ENCODE measurements at places on chromosomes 1 and 21. TPM values are rescaled to one million over a fixed set of nuclear protein-coding genes. Genes with fewer than 3 reads are reported as not detected.

The STUM gene
- not detected for total RNA-seq

GRCh38 chr1:111553196-111553595 is 49.8 kb upstream of the ADORA3 start:
- H3K36me3 ChIP-seq, result no peaks in the 10 kb centered on the region
- H3K4me1 ChIP-seq, result no peaks in the 10 kb centered on the region
- DNase-seq, result no peak

The SEC16B gene
- not detected for total RNA-seq

GRCh38 chr21:17799414-17800164 is 19.6 kb downstream of the C21orf91 start:
- no peaks in the 10 kb centered on the region for H3K27me3 ChIP-seq
- H3K4me3 ChIP-seq, result no peak overlapping the region
- peak; percentile 68 for DNase-seq

The HENMT1 gene
- 26.9 TPM for total RNA-seq

GRCh38 chr1:175167861-175168260 is 24.7 kb downstream of the KIAA0040 start:
- DNase-seq, result no peak
- peaks cover 50% of the 10 kb centered on the region for H3K36me3 ChIP-seq
- no peak overlapping the region for H3K27ac ChIP-seq
- no peak overlapping the region for H3K4me3 ChIP-seq
- H3K27me3 ChIP-seq, result no peaks in the 10 kb centered on the region

The LCE1D gene
- not detected for total RNA-seq

DNA sequence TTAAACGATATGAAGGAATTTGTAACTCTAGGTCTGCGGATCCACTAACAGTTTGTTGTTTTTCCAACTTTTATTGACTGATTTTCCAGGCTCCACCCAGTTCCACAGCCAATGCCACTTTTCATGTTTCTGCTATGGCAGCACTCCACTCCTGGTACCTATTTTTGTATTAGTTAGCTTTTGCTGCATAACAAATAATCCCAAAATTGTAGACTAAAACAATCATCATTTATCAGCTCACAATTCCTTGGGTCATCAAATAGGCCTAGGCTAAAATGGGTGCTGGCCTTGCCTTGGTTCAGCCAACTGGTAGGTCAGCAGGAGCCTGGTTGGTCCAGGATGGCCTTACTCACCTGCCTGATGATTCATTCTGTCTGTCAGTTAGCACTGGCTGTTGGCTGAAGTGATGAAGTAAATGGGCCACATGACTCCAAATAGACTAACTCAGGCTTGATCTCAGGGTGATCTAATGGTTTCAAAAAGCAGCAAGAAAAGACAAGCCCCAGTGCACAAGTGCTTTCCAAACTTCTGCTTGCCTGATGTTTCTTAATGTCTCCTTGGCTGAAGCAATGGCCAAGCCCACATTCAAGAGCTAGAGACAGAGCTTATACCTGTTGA is 3.2 kb upstream of the C8B start:
- H3K36me3 ChIP-seq, result no peaks in the 10 kb centered on the region
- peaks cover 3% of the 10 kb centered on the region for H3K4me1 ChIP-seq
- DNase-seq, result no peak
- H3K4me3 ChIP-seq, result no peak overlapping the region

The KCNK1 gene
- total RNA-seq, result not detected

GRCh38 chr1:114152508-114153260 is 985 bp downstream of the SYT6 start:
- H3K4me1 ChIP-seq, result peaks cover 27% of the 10 kb centered on the region
- peak overlapping the region; percentile 16 for H3K4me3 ChIP-seq
- no peaks in the 10 kb centered on the region for H3K36me3 ChIP-seq
- peaks cover 47% of the 10 kb centered on the region for H3K27me3 ChIP-seq
- H3K27ac ChIP-seq, result no peak overlapping the region
- DNase-seq, result peak; percentile 29

- H3K36me3 ChIP-seq, result no peaks in the 10 kb centered on the region
- H3K27me3 ChIP-seq, result no peaks in the 10 kb centered on the region
- H3K4me1 ChIP-seq, result peaks cover 4% of the 10 kb centered on the region
- no peak for DNase-seq
- H3K4me3 ChIP-seq, result no peak overlapping the region
- H3K27ac ChIP-seq, result no peak overlapping the region
Observed at GRCh38 chr1:35935442-35936388, 4.8 kb downstream of the AGO3 start.

- no peak overlapping the region for H3K4me3 ChIP-seq
- H3K27ac ChIP-seq, result no peak overlapping the region
- no peaks in the 10 kb centered on the region for H3K27me3 ChIP-seq
- no peaks in the 10 kb centered on the region for H3K36me3 ChIP-seq
- no peak for DNase-seq
- peaks cover 12% of the 10 kb centered on the region for H3K4me1 ChIP-seq
Observed at GRCh38 chr1:2431103-2431502, 18.7 kb upstream of the PEX10 start.

DNA sequence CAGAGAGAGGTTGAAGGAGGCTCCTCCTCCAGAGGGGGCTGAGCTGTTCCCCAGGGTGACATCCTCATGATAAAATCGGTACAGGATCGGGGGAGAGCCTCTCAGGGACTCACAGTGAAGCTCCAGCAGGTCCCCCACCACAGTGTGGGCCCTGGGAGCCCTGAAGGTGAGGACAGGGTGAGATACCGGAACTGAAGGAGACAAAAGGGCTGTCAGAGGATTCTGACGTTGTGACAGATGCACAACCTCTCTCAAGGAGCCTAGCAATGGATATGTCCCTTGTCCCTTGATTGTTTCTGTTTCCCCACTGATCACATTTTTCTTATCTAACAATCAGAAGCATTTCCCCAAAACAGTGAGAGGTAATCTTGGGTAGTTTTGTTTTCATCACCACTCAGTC is 5.2 kb downstream of the FCRL3 start:
- H3K4me3 ChIP-seq, result no peak overlapping the region
- DNase-seq, result no peak
- H3K4me1 ChIP-seq, result peaks cover 60% of the 10 kb centered on the region
- no peaks in the 10 kb centered on the region for H3K27me3 ChIP-seq
- H3K27ac ChIP-seq, result peak overlapping the region; percentile 63
- H3K36me3 ChIP-seq, result peaks cover 15% of the 10 kb centered on the region

The CBS gene
- not detected for total RNA-seq

DNA sequence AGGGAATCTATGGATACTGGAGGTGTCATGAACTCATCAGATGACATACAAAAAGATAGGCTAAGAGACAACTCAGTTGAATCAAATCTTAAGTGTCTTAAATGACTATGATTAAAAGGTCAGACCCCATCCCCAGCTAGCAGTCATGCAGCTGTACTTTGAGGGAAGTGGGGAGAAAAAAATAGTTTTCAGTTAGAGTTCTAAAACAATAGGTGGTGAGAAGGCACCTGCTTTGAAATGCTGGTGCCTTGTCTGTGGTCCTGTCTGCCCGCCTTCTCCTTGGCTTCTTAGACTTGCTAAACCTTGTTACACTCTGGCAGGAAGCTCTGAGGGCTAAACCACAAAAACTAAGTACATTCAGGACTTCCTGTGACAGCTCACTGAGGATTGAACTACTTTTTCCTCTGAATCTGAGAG is 15.3 kb downstream of the CD2 start:
- H3K27ac ChIP-seq, result peak overlapping the region; percentile 78
- H3K4me1 ChIP-seq, result peaks cover 69% of the 10 kb centered on the region
- peak; percentile 92 for DNase-seq
- H3K27me3 ChIP-seq, result no peaks in the 10 kb centered on the region
- H3K4me3 ChIP-seq, result no peak overlapping the region

The TUFT1 gene
- total RNA-seq, result 4.6 TPM

GRCh38 chr1:207847116-207847515 is 63.8 kb downstream of the CD34 start:
- H3K27ac ChIP-seq, result no peak overlapping the region
- DNase-seq, result no peak
- H3K27me3 ChIP-seq, result no peaks in the 10 kb centered on the region
- H3K4me1 ChIP-seq, result peaks cover 42% of the 10 kb centered on the region
- H3K36me3 ChIP-seq, result peaks cover 10% of the 10 kb centered on the region

GRCh38 chr1:233025567-233025966 is 75.2 kb downstream of the NTPCR start:
- no peak for DNase-seq
- H3K27ac ChIP-seq, result no peak overlapping the region

- H3K4me3 ChIP-seq, result peak overlapping the region; percentile 11
- H3K27me3 ChIP-seq, result no peaks in the 10 kb centered on the region
- no peak for DNase-seq
- peaks cover 56% of the 10 kb centered on the region for H3K4me1 ChIP-seq
Observed at GRCh38 chr1:19391596-19391981, 79.5 kb downstream of the SLC66A1 start.

The TNFRSF25 gene
- 14.5 TPM for total RNA-seq

GRCh38 chr21:45891388-45892155 is 90.0 kb upstream of the COL6A1 start:
- no peaks in the 10 kb centered on the region for H3K27me3 ChIP-seq
- peaks cover 30% of the 10 kb centered on the region for H3K4me1 ChIP-seq
- no peak overlapping the region for H3K4me3 ChIP-seq

GRCh38 chr1:3656450-3657095 is 4.3 kb downstream of the TP73 start:
- no peak overlapping the region for H3K27ac ChIP-seq
- H3K27me3 ChIP-seq, result peaks cover 10% of the 10 kb centered on the region
- H3K4me1 ChIP-seq, result peaks cover 10% of the 10 kb centered on the region

GRCh38 chr1:31549809-31550620 is 26.3 kb upstream of the TINAGL1 start:
- H3K4me1 ChIP-seq, result peaks cover 10% of the 10 kb centered on the region
- no peaks in the 10 kb centered on the region for H3K27me3 ChIP-seq
- H3K36me3 ChIP-seq, result no peaks in the 10 kb centered on the region
- H3K4me3 ChIP-seq, result no peak overlapping the region

- DNase-seq, result no peak
Observed at GRCh38 chr1:190001187-190001586, 476.5 kb downstream of the BRINP3 start.

DNA sequence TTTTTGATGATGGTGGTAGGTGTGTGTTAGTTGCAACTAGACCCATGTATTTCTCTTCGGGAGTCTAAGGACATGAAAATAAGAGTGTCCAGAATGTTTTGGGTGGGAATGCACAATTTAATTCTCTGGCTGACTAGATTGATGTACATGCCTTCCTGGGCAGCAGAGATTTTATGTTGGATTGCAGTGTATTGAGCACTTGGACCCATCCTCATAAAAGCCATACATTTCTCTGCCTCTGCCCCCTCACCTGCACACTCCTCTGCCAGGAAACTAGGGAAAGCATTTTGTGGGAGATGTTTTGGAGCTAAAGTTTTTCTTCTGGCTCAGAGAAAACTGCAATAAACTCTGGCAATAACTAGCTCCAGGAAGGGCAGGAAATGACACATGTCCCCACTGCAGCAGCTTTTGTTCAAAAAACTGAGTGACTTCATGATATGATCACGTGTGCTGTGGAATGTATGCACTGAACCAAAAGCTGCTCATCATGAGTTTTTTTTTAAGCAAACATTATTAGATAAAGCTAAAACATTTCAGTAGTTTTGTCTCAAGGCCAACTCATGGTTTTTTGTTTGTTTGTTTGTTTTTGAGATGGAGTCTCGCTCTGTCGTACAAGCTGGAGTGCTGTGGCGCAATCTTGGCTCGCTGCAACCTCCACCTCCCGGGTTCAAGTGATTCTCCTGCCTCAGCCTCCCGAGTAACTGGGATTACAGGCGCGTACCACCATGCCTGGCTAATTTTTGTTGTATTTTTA is 17.6 kb downstream of the RIT1 start:
- peak; percentile 67 for DNase-seq
- no peak overlapping the region for H3K27ac ChIP-seq
- H3K36me3 ChIP-seq, result peaks cover 14% of the 10 kb centered on the region
- peaks cover 3% of the 10 kb centered on the region for H3K4me1 ChIP-seq
- H3K27me3 ChIP-seq, result no peaks in the 10 kb centered on the region

The PLA2G5 gene
- total RNA-seq, result not detected

DNA sequence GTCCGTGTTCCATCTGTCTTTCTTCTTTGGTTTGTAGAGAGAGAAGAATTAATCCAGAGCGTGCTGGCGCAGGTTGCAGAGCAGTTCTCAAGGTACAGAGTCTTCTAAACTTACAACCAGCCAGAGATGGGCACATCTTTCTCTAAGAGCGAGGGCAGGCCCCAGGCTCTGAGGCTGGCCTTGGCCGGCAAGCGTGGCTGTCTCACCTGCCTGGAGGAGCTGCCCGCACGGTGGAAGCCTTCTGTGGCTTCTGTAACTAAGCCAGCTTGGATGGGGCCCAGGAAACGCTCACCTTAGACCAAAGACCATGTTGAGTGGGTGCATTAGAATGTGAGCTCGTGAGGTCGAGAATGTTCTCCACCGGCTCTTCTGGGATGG is 78.6 kb downstream of the PDE9A start:
- H3K27me3 ChIP-seq, result no peaks in the 10 kb centered on the region
- peaks cover 11% of the 10 kb centered on the region for H3K4me1 ChIP-seq
- no peak for DNase-seq
- H3K4me3 ChIP-seq, result no peak overlapping the region
- no peak overlapping the region for H3K27ac ChIP-seq

DNA sequence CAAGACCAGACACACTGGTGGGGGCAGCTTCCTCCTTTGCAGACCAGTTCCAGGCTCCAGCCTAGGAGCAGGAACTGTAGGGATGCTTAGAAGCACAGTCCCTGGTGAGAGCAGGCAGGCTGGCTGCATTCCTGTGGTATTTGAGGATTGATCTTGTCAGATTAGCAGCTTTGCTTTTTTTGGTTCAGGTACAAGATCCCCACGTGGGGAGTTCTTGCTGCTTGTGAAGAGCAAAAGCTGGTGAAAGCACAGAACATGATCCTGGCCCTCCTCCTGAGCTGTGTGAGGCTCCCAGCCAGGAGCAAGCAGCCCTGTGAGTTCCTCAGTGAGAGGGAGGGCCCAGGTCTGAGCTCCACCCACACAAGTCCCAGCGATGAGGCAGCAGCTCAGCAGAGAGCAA is 75.3 kb upstream of the ARTN start:
- peaks cover 8% of the 10 kb centered on the region for H3K4me1 ChIP-seq
- no peak for DNase-seq
- H3K27ac ChIP-seq, result no peak overlapping the region
- H3K36me3 ChIP-seq, result peaks cover 6% of the 10 kb centered on the region
- H3K4me3 ChIP-seq, result no peak overlapping the region
- no peaks in the 10 kb centered on the region for H3K27me3 ChIP-seq

- no peak for DNase-seq
- no peak overlapping the region for H3K4me3 ChIP-seq
- no peak overlapping the region for H3K27ac ChIP-seq
- H3K36me3 ChIP-seq, result no peaks in the 10 kb centered on the region
- no peaks in the 10 kb centered on the region for H3K4me1 ChIP-seq
Observed at GRCh38 chr1:20126041-20126805, 6.9 kb upstream of the PLA2G2D start.

- H3K4me1 ChIP-seq, result peaks cover 42% of the 10 kb centered on the region
- H3K27ac ChIP-seq, result no peak overlapping the region
- no peak for DNase-seq
- no peak overlapping the region for H3K4me3 ChIP-seq
- no peaks in the 10 kb centered on the region for H3K36me3 ChIP-seq
Observed at GRCh38 chr1:16165073-16165364, 9.2 kb upstream of the EPHA2 start.

The TAL1 gene
- 3.5 TPM for total RNA-seq

- no peak overlapping the region for H3K27ac ChIP-seq
- DNase-seq, result no peak
- no peaks in the 10 kb centered on the region for H3K4me1 ChIP-seq
- H3K27me3 ChIP-seq, result no peaks in the 10 kb centered on the region
- H3K4me3 ChIP-seq, result no peak overlapping the region
Observed at GRCh38 chr1:233547726-233548125, 66.2 kb upstream of the KCNK1 start.

The B4GALT2 gene
- 2.2 TPM for total RNA-seq

The C1orf87 gene
- not detected for total RNA-seq
